ENCODE measurements at places on chromosomes 4 and X. TPM values are rescaled to one million over a fixed set of nuclear protein-coding genes. Genes with fewer than 3 reads are reported as not detected.

- no peaks in the 10 kb centered on the region for H3K4me1 ChIP-seq
- H3K27me3 ChIP-seq, result no peaks in the 10 kb centered on the region
- no peak overlapping the region for H3K4me3 ChIP-seq
- H3K36me3 ChIP-seq, result no peaks in the 10 kb centered on the region
- H3K27ac ChIP-seq, result no peak overlapping the region
Observed at GRCh38 chr4:158999166-158999682, 103.7 kb upstream of the RAPGEF2 start.

Gene CFAP99
- 3.4 TPM for total RNA-seq

Gene VEGFC
- total RNA-seq, result 12.9 TPM

Gene CENPVL1
- total RNA-seq, result not detected

GRCh38 chr4:94979621-94980020 lies 221.9 kb downstream of the BMPR1B start:
- H3K4me1 ChIP-seq, result no peaks in the 10 kb centered on the region
- no peaks in the 10 kb centered on the region for H3K36me3 ChIP-seq
- no peaks in the 10 kb centered on the region for H3K27me3 ChIP-seq
- no peak overlapping the region for H3K4me3 ChIP-seq

Measured in adrenal gland (tissue), 19 donors.